ENCODE measurements at places on chromosomes 3 and 15. TPM values are rescaled to one million over a fixed set of nuclear protein-coding genes. Genes with fewer than 3 reads are reported as not detected.

SPATA12 gene
- total RNA-seq, result not detected

SNTN gene
- total RNA-seq, result not detected

ARPIN gene
- total RNA-seq, result not detected

CAMK2N2 gene
- total RNA-seq, result 0.22 TPM

SLC9C1 gene
- not detected for total RNA-seq

EXD1 gene
- total RNA-seq, result not detected

SLC28A2 gene
- total RNA-seq, result not detected

C3orf52 gene
- total RNA-seq, result 2.0 TPM

Data from activated CD8-positive, alpha-beta T cell treated with anti-CD3 and anti-CD28 coated beads for 36 hours (primary cell).